ENCODE measurements at places on chromosomes 5 and 9. TPM values are rescaled to one million over a fixed set of nuclear protein-coding genes. Genes with fewer than 3 reads are reported as not detected.

Gene GOLGA2
- 25.2 TPM for total RNA-seq

Gene TNIP1
- total RNA-seq: 49.7 TPM

Gene WHRN
- total RNA-seq: 1.1 TPM

Gene TNFSF15
- total RNA-seq: not detected

Gene SLC6A7
- total RNA-seq: not detected

Gene SOWAHA
- 0.03 TPM for total RNA-seq

Gene HSPA4
- total RNA-seq: 232 TPM

Gene EGR1
- 31.3 TPM for total RNA-seq

DNA sequence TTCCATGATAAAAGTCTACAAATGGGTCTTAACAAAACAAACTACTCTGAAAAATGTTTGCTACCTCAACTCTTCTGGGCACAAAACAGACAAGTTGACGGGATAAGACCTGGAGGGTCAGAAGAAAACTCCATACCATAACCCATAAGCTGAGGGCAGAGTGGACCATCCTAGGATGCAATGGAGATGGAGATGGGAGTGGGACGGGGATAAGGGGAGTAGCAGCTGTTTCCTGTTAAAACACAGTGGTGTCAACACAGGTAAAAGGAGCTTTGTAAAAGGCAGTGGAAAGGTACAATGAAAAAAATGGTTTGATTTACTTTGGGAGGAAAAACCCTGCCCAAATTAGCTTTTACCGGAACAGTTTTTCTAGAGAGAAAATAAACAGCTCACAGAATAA is 41.6 kb downstream of the CEMIP2 start:
- no peak for DNase-seq
